SJCRH30 (cell line): ENCODE measurements at places on chromosomes 2 and 18. TPM values are rescaled to one million over a fixed set of nuclear protein-coding genes. Genes with fewer than 3 reads are reported as not detected.
A peak's percentile ranks its signal among the peaks of the same experiment; 100 is the strongest.

DNA sequence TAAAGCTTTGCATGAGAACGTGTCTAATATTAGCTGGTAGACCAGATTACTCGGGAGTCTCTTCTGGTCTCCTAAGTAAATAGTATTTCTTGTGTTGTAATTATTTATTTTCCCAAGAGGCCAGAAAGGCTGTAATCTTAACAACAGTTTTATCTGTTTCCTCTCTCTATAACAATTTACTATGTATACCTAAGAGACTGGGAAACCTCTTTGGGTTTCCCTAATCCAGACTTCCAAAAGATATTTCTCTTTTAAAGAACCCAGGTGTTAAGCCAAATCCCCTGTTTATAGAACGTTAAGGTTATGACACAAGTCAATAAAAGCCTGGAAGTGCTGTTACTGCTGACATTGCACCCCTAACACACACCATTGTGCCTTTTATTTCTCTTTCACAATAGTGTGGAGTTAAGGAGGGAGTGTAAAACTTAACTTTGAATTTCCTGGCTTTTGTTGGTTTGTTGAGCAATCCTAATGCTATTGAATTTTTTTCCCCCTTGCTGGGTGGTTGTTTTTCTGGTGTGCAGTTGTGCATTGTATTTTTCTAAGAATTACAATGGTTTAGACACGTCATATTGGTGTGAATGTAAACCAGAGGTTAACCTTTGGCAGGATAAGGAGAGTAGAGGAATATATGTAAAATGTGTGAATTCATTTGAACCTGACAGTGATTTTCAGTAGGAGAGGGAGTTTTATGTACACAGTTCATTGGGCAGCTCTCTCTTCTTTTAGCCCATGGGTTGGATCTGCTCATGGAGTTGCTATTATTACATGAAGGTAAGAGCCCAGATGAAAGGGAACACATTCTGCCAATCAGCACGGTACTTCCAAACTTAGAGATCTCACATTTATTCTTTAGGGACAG is 192.8 kb downstream of the MTX2 start:
- no peak for DNase-seq

DNA sequence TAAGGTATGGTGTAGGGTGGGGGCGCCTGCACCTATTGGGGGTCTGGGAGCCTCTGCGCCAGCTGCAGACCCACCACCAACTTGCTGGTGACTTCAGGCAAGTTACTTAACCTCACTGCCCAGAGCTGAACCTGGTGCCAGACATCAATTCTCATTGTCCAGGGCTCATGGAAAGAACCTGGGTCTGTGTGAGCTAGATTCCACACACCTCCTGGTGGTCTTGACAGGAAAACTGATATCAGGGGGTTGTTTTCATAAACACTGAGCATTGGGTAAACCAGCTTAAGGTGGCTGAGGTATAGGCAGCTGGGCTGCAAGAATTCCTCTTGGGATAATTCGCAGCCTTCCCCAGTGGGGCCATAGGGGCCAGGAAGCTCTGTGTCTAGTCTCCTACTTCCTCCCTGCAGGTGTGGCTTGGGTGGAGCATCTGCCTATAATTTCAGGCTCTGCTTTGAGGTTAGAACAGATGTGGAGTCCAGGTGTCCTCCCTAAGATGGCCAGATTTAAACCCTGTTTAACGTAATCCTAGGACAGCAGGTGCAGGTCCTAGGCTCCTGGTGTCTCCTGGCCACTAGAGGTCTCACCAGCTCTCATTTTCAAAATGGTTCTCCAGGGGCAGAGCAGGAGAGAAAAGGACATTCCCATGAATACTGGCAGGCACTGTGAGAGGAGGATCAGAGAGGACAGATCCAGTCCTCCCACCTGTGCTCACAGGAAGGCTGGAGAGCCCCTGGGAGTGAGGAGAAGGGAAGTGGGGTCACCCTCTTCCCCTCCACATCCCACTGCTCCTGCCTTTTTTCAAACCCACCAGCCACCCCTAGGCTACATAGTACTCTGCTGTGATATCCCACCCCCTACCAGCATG is 100.4 kb upstream of the SMAD2 start:
- peak; percentile 31 for DNase-seq

- DNase-seq, result no peak
Observed at GRCh38 chr2:181944164-181944913, 41.3 kb upstream of the PPP1R1C start.

DNA sequence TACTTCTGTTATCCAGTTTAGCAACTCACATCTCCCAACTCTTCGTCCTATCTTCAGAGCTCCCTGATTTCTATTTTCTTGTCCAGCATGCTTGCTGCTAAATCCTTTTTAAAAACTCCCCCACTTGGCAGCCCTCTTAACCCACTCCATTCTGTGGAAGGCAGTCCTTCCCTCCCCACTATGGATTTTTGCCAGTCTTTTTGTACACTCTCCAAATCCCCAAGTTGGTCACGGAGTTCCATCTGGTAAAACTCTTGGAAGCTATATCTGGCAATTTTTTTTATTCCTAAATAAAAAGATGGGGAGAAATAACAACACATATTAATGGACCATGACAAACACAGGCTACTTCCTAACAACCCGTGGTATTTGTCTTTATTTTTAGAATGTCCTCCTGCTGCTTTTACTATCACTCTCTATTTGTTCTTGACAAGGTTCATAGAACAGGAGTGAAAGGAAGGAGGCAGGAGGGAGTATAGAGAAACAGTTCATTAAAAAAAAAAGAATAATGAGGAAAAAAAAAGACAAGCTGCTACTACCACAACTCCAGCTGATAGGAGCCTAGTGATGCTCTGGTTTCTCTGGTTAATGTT is 120.0 kb upstream of the THSD7B start:
- DNase-seq, result no peak

- no peak for DNase-seq
Observed at GRCh38 chr2:70830366-70830765, 5.2 kb downstream of the CD207 start.

DNA sequence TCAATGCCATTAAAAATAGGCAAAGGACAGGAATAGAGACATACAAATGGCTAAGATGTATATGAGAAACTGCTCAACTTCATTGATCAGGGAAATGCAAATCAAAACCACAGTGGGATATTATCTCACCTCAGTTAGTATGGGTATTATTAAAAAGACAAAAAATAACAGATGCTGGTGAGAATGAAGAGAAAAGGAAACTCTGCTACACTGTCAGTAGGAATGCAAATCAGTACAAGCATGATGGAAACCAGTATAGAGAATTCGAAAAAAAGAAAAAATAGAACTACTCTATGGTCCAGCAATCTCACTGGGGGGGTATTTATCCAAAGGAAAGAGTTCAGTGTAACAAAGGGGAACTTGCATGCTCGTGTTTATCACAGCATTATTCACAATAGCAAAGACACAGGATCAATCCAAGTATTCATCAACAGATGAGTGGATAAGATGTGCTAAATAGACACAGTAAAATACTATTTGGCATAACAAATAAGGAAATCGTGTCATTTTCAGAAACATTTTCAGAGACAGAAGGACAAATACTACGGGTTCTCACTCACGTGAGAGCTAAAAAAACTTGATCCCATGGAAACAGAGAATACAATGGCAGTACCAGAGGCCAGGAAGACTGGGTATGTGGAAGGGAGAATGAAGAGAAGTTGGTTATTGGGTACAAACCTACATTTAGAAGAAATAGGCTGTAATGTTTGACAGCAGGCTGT is 60.6 kb downstream of the CCDC74A start:
- no peak for DNase-seq

DNA sequence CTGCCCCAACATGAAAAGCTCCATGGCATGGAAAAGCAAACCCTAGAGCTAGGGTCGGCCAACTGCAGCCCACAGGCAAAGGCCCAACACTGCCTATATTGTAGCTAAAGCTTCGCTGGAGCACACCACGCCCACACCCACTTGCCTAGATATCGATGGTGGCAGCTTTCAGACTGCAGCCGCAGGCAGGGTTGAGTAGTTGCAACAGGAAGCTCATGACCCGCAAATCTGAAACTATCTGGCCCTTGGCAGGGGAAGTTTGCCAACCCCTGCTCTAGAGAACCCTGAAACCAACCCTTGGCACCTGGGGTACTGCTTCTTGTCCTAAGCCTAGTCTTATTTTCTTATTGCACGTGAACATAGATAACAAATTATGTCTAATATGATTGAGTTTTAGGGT is 250.0 kb downstream of the SOX11 start:
- DNase-seq, result no peak

RTTN gene
- total RNA-seq, result 21.3 and 22.8 TPM in 2 replicates

FZD7 gene
- total RNA-seq, result 9.2 and 10.0 TPM in 2 replicates
